ENCODE measurements at places on chromosomes 5 and 9. TPM values are rescaled to one million over a fixed set of nuclear protein-coding genes. Genes with fewer than 3 reads are reported as not detected.

The TAL2 gene
- not detected for total RNA-seq

DNA sequence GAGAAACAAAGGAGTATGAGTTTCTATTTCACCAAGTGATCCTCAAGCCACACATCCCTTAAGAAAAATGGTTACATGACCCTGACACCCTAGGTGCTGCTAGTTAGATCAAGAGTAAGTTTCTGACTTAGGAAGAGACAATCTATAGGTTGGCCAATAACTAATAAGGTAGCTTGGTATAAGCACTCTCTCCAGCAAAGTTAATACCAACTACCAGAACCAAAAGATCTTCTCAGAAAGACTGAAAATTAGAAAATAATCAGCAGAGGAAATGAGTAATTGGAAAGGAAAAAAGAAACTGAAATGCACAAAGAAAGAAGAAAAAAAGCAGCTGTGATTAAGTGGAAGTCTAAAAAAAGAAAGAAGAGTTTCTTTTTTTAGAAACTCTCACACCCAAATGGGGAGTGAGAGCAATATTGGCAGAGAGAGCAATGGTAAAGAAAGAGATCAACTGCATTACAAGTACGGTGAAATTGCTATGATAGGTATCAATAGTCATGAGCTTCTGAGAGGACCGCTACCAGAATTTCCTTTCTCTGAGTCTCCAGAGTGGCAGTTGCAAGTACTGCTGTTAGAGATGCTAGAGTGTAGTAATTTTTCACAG is 195.5 kb downstream of the TMEM167A start:
- DNase-seq = no peak

DNA sequence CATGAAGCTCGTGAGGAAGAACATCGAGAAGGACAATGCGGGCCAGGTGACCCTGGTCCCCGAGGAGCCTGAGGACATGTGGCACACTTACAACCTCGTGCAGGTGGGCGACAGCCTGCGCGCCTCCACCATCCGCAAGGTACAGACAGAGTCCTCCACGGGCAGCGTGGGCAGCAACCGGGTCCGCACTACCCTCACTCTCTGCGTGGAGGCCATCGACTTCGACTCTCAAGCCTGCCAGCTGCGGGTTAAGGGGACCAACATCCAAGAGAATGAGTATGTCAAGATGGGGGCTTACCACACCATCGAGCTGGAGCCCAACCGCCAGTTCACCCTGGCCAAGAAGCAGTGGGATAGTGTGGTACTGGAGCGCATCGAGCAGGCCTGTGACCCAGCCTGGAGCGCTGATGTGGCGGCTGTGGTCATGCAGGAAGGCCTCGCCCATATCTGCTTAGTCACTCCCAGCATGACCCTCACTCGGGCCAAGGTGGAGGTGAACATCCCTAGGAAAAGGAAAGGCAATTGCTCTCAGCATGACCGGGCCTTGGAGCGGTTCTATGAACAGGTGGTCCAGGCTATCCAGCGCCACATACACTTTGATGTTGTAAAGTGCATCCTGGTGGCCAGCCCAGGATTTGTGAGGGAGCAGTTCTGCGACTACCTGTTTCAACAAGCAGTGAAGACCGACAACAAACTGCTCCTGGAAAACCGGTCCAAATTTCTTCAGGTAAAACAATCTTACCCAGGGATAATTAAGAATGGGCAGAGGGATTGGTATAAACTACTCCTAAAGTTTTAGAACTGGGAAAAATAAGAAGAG is 12.9 kb downstream of the ITGA1 start:
- DNase-seq = peak; percentile 85

The ZNF608 gene
- total RNA-seq = 11.9 TPM

DNA sequence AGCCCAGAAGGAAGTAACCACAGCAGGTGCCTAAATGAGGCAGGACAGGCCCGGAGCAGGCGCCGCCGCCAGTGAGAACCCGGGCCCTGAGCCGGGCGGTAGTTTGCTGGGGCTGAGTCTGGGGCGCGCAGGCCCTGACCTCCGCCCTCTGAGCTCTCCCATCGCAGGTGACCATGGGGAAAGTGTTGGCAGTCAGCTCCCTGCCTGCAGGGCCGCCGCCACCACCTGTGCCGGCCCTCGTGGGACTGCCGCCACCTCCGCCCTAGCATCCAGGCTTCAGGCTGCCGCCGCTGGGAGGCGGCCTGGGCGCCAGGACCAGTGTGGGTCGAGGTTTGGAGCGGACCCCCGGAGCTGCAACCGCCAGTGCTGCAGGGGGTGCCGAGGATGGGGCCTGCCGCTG is 61.1 kb downstream of the TARS1 start:
- DNase-seq = no peak

GRCh38 chr5:127227881-127228280 is 62.7 kb upstream of the MEGF10 start:
- no peak for DNase-seq

GRCh38 chr5:100855937-100856430 is 47.1 kb downstream of the ST8SIA4 start:
- DNase-seq = no peak

GRCh38 chr5:68924481-68925145 is 169.2 kb upstream of the SLC30A5 start:
- DNase-seq = no peak

The INSYN2B gene
- total RNA-seq = not detected

Measured in posterior vena cava (tissue), 2 donors.